ENCODE measurements at places on chromosomes 1 and 21.

GRCh38 chr1:92791487-92792066 lies 6.7 kb upstream of the EVI5 start:
- DNase-seq: no peak

DNA sequence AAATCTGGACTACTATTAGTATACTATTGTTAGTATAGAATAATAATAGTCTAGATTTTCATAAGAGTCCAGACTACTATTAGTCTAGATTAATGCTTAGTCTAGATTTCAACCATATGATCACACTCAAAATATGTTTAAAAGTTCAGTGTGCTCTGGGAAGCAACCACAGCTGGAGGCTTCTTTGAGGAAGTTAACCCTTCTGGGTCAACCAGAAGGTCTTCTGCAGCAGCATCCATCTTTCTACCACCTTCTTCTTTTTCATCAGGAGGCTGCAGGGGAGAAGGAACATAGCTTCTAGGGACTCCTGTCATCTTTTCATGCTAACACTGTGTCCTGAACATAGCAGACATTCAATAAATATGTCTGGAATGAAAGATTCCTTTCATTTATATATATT lies 51.2 kb upstream of the DNAJC6 start:
- DNase-seq: no peak

DNA sequence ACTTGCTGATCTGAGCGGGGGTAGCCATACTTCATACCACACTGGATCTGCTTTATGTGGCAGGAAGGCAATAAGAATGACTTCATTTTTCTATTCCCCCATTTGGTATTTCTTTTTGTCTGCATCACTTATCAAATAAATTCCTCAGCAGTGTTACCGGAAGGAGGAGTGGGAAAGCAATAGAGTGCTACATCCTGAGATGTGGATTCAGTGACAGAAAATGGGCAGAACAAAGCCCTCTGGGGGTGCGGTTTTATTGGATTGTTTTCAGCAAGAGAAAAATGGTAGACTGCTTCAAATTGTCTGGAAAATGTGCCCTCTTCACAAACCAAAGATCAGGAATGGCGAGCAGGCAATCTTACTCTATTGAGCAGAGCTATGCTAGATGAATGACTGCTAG lies 751.9 kb upstream of the NEGR1 start:
- DNase-seq: no peak

DNA sequence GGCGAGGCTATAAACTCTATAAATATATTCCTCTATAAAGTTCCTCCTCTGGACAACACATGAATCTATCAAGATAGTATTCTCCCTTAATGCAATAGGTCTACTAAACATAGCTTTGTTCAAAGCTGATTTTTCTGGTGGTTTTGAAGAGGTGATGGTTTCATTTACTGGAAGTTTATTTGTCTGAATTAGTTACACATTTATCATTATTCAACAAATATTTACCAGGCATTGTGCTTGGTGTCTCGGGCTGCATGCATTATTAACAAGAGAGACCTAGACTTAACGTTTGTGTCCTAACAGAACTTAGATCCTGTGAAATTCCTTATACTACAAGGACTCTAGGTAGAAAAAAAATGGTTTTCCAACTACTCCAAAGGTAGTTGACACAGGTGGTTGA lies 511.4 kb upstream of the B3GALT2 start:
- DNase-seq: no peak

- peak; percentile 25 for DNase-seq
Observed at GRCh38 chr1:234605983-234606783, 3.8 kb downstream of the IRF2BP2 start.

DNA sequence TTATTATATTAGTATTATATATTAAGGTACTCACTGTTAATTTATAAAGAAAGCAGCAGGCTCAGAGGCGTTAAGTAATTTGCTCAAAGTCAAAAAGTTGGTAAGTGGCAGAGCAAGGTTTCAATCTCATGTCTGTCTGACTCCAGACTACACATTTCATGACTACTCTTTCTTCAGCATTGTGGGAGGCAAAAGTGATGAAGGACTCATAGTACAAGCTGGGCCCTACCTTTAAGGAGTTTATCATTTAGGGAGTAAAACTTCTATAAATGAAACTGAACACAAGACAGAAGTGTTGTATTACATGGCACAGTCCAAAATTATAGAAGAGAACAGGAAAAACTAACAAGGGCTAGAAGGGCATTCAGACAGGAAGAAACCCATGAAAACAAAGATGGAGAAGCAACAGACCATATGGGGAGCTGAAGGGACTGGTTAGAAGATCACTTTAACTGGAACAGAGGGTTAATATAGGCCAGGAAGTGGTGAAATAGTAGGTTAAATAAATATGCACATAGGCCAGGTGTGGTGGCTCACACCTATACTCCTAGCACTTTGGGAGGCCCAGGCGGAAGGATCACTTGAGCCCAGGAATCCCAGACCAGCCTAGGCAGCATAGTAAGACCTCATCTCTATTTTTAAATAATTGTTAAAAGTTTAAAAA lies 11.5 kb downstream of the SORT1 start:
- no peak for DNase-seq

- no peak for DNase-seq
Observed at GRCh38 chr1:109877317-109877771, 33.3 kb upstream of the CSF1 start.

Data from stimulated activated CD8-positive, alpha-beta memory T cell treated with anti-CD3 and anti-CD28 coated beads, Interleukin-12 subunit alpha, Interleukin-12 subunit beta, amount 100 ng/mL, for 4 hours (primary cell).